Fibroblast of skin of back (primary cell): ENCODE measurements at places on chromosomes 1 and 21.

DNA sequence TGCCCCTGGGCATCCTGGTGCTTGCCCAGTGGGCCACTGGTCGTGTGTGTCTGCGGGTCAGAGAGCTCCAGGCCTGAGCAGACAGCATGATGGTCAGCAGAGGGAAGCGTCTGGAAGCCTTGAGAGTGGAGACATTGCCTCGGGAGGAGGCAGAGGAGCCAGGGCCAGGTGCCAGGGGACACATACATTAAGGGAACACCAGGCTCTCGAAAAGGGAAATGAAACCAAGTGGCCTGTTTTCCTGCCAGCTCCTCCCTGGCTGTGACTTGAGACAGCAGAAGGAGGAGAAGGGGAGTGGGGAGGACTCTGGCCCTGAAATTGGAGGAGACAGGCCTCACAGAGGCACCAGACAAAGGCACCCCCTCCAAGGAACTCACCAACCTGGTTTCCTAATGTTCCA lies 62.4 kb upstream of the LRP8 start:
- DNase-seq = no peak

GRCh38 chr1:80961464-80962190 lies 839.1 kb upstream of the ADGRL2 start:
- DNase-seq = no peak

DNA sequence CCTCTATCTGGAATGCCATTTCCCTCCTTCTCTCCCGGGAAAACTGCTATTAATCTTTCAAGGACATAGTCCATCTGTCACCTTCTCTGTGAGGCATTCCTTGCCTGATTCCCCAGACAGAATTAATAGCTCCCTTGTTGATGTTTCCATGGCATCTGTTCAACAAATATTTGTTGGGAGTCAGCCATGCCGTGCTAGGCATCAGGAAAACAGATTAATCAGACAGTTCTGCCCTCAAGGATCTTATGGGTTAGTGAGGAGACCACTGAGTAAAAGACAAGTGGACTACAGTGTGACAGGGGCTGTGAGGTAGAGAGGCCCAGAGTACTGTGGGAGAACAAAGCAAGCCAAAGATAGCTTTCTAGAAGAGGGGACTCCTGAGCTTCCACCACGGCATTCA lies 11.4 kb upstream of the MAGOH start:
- peak; percentile 18 for DNase-seq

- DNase-seq = no peak
Observed at GRCh38 chr21:15624646-15625045, 105.1 kb upstream of the USP25 start.

DNA sequence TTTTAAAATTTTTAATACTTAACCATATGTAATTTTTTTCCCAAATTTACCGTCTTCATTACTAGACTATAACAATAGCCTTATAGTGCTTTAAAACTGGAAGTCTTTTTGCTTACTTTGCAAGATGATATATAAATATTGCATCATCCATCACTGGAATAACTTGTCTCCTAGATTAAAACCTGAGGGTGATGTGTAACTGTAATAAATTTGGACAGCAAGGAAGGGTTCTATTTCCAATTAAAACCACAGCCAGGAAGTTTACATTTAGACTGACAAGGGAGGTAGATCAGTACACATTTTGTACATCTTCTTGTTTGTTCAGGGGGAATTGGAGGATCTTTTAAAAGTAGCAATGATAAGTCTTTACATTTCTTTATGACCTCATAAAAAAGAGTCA lies 21.9 kb downstream of the NTNG1 start:
- no peak for DNase-seq

- no peak for DNase-seq
Observed at GRCh38 chr1:200437556-200438203, 27.8 kb upstream of the ZNF281 start.

- peak; percentile 18 for DNase-seq
Observed at GRCh38 chr1:166174108-166174507, 7.3 kb upstream of the FAM78B start.
